NCI-H524 (cell line): ENCODE measurements at places on chromosomes 6 and 20.

GRCh38 chr6:79570129-79571029, 33.1 kb upstream of the LCA5 start:
- DNase-seq, result peak; percentile 19

- DNase-seq, result no peak
These were observed 89.0 kb downstream of the NDUFAF5 start for GRCh38 chr20:13873831-13874230.

GRCh38 chr6:167906899-167907298, 80.2 kb downstream of the AFDN start:
- DNase-seq, result no peak

- no peak for DNase-seq
These were observed 181.8 kb downstream of the SASH1 start for GRCh38 chr6:148524471-148524882.

DNA sequence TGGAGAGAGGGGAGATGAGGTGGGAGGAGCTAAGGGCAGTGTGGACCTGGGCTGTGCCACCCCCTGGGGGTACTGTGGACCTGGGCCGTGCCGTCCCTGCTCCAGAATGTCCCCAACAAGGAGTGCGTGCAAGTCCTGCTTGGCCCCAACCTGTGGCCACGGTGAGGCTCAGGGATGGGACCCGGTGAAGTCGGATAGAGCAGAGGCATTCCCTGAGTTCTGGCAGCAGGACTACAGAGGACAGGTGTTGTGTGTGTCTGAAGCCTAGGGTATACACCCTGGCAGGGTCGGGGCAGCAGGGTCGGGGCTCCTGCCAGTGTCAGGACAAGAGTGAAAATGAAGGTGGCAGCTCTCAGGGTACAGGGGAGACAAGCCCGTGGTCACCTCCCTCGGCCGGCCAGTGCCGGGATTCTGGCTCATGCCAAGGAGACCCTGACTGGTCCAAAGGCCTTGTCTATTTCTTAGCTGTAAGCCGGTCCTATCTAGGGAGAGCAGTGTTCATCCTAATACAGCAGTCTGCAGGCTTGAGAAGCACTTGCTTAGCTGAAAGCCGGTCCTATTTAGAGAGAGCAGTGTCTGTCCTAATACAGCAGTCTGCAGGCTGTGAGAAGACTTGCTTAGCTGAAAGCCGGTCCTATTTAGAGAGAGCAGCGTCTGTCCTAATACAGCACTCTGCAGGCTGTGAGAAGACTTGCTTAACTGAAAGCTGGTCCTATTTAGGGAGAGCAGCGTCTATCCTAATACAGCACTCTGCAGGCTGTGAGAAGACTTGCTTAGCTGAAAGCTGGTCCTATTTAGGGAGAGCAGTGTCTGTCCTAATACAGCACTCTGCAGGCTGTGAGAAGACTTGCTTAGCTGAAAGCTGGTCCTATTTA, 95.9 kb downstream of the SMOC2 start:
- DNase-seq, result no peak

DNA sequence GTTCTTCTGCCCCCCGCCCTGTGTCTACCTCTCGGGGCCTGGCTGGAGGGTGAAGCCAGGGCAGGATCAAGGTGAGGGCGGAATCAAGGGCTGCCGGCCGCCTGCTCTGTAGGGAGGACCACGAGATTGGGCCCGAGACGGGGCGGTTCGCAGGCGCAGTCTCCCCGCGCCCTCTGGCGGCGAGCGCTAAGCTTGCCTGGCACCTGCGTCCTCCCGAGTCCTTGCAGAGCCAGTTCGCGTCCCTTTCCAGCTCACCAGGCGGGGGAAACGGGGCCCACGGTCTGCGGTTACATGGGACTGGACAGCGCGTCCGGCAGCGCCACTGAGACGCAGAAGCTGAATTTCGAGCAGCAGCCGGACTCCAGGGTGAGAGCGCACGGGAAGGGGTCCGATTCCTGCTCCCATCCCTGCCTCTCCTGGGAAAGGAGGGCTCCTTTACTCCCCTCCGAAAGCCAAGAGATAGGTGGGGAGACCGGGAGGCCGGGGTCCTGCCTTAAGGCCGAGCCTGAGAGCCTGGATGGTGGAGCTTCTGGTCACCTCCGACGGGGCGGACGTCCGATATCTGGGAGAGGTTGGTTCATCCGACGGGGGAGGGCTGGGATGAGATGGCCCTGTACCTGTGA, 3.6 kb upstream of the MATN4 start:
- DNase-seq, result no peak

- no peak for DNase-seq
These were observed 21.3 kb downstream of the TTPAL start for GRCh38 chr20:44496976-44497375.

GRCh38 chr6:87832025-87832825, 130.2 kb upstream of the AKIRIN2 start:
- no peak for DNase-seq

GRCh38 chr20:10359621-10360040, 74.4 kb downstream of the MKKS start:
- DNase-seq, result no peak

DNA sequence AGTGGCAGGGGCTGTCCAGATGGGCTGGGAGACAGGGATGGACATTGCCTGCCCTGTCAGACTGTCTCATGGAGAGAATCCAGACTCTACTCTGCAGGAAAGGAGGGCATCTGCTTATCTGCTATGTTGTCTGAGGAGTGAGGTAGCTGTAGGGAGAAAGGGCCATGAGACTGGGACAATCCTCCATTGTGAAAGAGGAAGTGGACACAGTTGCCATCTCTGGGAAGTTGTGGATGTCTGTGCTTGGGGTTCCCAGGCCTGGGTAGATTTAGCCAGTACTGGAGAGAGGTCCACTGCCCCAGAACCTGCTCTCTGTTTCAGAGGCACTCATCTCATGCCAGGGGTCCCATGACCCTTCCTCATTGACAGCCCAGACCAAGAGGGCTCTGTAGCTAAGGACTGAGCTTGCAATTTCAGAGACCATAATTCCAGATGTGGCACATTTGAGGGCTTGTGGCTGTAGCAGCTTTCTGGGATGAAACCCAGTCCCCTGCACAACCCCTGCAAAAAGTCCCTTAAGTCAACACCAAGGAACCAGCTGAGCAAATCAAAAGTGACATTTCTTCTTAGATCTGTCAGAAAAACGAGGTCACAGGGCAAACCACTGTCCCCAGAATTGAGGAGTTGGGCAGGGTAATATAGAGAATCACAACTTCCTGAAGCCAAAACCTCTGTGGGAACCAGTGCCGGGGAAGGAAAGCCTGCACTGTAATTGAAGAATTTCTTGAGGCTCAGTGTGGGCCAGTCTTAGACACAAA, 4.1 kb upstream of the SIRPG start:
- no peak for DNase-seq

DNA sequence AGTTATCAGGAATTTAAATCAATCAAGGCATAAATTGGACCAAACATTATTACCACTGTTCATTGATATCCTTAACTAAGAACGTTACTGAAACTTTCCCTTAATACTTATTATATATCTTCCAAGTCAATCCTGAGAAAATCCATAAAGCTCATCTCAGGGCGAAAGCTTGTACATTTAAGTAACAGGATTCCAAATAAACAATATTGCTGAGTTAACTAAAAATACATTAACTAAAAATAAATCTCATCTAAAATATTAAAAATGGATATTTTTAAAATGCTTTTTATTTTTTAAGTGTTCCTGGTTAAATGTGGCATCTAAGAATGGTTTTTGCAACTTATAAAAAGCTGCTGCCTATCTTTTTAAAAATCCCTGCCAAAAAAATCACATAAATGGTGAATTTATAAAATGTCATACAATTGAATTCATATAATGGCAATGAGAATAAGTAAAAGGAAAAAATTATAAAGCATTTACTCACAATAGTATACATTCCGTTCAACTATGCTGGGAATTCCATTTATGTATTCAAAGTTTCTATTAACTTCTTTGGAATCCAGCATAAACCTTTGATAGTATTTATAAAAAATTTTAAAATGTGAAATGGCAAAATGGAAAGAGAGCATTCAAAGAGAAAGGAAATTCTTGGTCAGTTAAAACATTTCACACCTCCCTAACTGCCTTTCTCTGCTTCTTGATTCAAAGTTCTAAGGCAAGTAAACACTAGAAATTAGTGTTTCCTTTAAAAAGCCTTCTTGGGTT, 20.8 kb upstream of the GMDS start:
- no peak for DNase-seq

GRCh38 chr6:139265512-139266190, 26.1 kb downstream of the TXLNB start:
- no peak for DNase-seq

GRCh38 chr6:53811082-53811481, 16.3 kb downstream of the LRRC1 start:
- DNase-seq, result no peak

DNA sequence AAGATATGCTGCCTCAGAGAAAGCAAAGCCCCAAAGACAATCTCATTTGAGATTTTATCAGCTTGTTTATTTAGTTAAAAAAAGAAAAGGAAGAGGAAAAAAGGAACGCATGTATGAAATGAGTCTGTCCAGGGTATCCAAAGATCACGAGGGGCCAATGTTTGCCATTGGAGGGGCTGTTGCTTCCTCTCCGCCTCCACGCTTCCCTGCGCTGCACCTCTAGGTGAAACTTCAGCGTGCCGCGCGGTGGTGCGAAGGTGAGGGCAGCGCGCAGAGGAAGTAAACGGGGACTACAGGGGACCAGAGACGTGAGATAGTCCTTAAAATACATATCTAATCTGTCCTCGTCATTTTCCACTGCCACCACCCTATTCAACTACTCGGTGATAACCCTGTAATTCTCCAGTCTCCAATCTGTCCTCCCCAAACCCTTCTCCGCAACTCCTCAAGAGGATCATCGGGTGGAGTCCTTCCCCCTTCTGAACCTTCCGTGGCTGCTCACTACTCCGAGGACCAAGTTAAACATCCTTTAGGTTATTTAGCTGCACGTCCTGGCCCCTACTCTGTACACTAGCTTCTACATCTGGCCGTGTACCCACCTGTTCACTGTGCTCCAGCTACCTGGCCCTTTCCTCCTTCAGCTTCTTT, 1.1 kb upstream of the DCBLD1 start:
- DNase-seq, result no peak

- DNase-seq, result no peak
These were observed 49.4 kb downstream of the PYGB start for GRCh38 chr20:25297141-25297905.

GRCh38 chr6:14306151-14306906, 188.8 kb downstream of the CD83 start:
- DNase-seq, result no peak

DNA sequence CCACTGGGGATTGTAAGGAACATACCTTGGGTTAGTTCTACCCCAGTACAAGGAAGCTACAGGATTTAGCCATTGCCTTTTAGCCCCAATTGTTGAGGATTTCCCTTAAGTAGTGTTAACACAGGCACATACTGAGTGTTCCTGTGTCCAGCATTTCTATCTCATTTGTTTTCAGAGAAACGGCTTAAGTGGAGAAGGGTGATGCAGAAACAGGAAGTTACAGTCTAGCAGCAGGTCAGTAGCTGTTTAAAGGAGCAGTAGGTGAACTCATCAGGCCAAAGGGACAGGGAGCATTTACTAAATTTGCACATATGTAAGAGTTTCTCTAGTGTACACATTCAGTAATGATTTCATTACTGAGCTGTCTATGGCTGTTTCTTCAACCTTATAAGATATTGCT, 644.2 kb upstream of the GJE1 start:
- DNase-seq, result no peak

- DNase-seq, result no peak
These were observed 971 bp downstream of the NFKBIE start for GRCh38 chr6:44264154-44265006.
